Activated naive CD8-positive, alpha-beta T cell treated with anti-CD3 and anti-CD28 coated beads for 36 hours (primary cell): ENCODE measurements at places on chromosomes 3 and 15. TPM values are rescaled to one million over a fixed set of nuclear protein-coding genes. Genes with fewer than 3 reads are reported as not detected.

The CHST2 gene
- total RNA-seq = 12.0 TPM

- no peak for DNase-seq
- no peak overlapping the region for H3K4me3 ChIP-seq
- no peaks in the 10 kb centered on the region for H3K4me1 ChIP-seq
- no peaks in the 10 kb centered on the region for H3K36me3 ChIP-seq
These were observed 11.3 kb upstream of the KAT2B start for GRCh38 chr3:20028905-20029331.

GRCh38 chr15:45729141-45729540 lies 94.3 kb downstream of the SQOR start:
- no peak for DNase-seq
- H3K27me3 ChIP-seq = peaks cover 6% of the 10 kb centered on the region
- no peak overlapping the region for H3K4me3 ChIP-seq

DNA sequence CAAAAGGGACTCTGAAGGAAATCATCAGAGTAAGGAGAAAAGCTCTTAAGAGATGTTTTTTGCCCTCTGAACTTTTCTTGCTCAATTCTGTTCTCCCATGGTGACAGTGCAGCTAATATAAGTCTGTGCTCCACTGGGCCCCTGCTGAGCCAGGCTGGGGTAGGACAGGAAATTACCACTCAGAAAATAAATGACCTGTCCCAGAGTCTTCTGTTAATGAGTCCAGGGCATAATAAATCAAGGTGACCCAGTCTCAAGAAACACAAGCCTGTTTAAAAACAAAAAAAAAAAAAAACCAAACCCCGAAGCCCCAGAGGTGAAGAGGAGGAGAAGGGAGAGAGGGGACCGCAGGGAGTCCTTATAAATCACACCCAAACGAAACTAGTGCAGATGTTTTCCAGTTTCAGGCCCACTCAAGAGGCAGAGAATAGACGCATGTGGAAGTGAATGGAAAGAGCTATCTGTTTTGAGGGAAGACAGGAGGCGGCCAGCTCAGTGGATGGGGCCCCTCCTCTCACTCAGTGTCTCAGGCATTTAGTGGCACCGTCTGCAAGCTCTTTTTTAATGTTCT lies 59.8 kb upstream of the BOC start:
- no peak for DNase-seq
- no peaks in the 10 kb centered on the region for H3K4me1 ChIP-seq
- H3K27ac ChIP-seq = no peak overlapping the region
- H3K4me3 ChIP-seq = no peak overlapping the region
- no peaks in the 10 kb centered on the region for H3K27me3 ChIP-seq
- H3K36me3 ChIP-seq = no peaks in the 10 kb centered on the region

GRCh38 chr15:94607176-94607654 lies 375.9 kb downstream of the MCTP2 start:
- H3K36me3 ChIP-seq = no peaks in the 10 kb centered on the region
- H3K4me3 ChIP-seq = no peak overlapping the region
- peaks cover 15% of the 10 kb centered on the region for H3K4me1 ChIP-seq
- no peak for DNase-seq
- no peak overlapping the region for H3K27ac ChIP-seq

DNA sequence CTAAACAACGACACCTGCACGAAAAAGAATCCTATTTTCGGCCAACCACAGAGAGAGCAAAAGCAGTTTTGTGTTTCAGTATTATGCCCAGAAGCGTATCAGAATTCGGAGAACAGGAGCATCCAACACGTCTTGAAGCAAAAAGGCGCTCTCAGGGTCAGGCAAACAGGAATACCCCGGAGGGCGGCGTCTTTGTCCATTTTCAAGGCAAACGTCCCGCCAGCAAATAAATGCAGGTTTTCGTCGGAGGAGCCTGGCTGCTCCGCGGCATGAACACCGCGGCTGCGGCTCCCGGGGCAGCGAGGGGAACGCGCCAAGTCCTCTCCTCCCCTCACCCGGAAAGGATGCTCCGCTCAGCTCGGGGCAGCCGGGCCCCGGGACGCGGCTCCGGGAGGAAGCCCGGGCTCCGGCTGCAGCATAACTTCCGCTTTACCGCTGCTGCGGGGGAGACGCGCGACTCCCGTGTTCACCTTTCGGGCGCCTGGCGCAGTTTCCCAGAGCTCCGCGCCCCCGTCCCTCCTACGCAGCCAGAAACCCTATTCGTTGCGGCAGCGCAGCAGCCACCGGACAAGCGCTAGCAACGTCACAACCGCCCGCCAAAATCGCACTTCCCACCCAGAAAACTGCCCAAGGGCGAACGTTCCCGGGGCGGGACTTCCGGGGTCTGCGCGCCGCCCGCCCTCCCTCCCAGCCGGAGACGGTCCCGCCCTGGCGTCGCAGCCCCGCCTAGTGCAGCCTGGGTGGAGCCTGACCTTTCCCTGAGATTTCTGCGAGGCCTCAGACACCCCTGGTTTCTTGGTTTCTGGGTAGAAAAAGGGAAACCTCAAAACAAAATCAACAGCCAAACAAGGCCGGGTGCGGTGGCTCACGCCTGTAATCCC lies at the start of gene RNF168:
TSS of gene RNF168 (minus strand) at position 573 of the 881 bp plus-strand sequence. CDS start 595 bp downstream, outside the sequence.
- H3K4me3 ChIP-seq = peak within 1 kb of the TSS; percentile 100
- H3K27me3 ChIP-seq = no peaks in the 10 kb centered on the region
- H3K4me1 ChIP-seq = peaks cover 27% of the 10 kb centered on the region
- H3K36me3 ChIP-seq = peaks cover 34% of the 10 kb centered on the region
- DNase-seq = peak; percentile 96
- peak within 1 kb of the TSS; percentile 100 for H3K27ac ChIP-seq

GRCh38 chr15:56765251-56765650 lies 31.9 kb upstream of the ZNF280D start:
- H3K4me3 ChIP-seq = no peak overlapping the region
- peaks cover 14% of the 10 kb centered on the region for H3K4me1 ChIP-seq
- no peaks in the 10 kb centered on the region for H3K27me3 ChIP-seq
- no peak overlapping the region for H3K27ac ChIP-seq
- DNase-seq = no peak

- H3K4me3 ChIP-seq = no peak overlapping the region
- peaks cover 36% of the 10 kb centered on the region for H3K36me3 ChIP-seq
- no peak for DNase-seq
- no peaks in the 10 kb centered on the region for H3K27me3 ChIP-seq
- peaks cover 21% of the 10 kb centered on the region for H3K4me1 ChIP-seq
These were observed 11.2 kb downstream of the UBL7 start for GRCh38 chr15:74449643-74450205.
